ENCODE measurements at places on chromosomes 3 and 15.

DNA sequence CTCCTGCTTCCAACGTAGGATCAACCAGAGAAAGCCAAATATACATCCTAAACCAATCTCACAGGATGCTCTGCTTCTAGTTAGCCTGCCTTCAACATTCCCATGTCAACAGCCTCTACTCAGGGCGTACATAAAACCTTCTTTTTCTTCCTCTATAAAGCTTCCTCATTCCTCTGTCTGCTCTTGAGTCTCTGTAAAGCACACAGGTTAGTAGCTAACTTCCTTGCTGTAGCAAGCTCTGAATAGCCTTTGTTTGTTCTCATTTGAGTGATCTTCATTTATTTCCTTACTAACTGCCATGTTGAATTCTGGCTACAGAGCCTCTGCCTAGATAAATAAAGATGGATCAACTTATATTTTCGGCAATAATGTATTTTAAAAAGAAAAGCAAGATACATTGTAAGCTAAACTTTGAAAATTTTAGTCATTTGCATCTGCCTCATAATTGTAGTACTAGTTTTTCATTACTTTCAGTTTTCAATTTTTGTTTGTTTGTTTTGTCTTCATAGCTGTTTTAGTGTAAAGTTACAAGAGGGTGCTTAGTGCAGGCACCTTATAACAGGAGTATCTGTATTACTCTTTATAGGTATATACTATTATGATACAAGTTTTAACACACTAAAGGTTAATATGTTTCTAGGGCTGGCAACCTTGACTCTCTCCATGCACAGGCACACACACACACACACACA lies 498.2 kb downstream of the PYDC2 start:
- no peak for DNase-seq

DNA sequence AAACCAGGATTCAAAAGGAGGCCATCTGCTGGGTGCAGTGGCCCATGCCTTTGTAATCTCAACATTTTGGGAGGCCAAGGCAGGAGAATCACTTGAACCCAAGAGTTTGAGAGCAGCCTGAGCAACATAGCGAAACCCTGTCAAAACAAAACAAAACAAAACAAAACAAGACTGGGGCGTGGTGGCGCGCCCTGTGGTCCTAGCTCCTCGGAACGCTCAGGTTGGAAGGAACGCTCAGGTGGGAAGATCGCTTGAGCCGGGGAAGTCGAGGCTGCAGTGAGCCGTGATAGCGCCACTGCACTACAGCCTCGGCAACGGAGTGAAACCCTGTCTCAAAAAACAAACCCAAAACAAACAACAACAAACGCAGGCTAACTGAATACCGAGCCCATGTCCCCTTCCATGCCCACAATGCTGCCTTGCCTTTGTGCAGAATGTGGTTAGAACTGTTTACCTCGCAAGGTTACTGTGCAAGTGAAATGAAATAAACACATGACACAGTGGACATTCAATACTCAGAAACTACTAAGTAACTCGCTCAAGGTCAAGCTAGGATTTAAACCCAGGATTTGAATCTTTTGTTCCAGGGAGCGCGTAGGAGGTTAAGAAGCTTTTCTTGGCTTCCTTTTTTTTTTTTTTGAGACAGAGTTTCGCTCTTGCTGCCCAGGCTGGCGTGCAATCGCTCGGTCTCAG lies 766 bp upstream of the EMC4 start:
- DNase-seq: no peak

- DNase-seq: no peak
Observed at GRCh38 chr15:35665896-35666536, 120.1 kb upstream of the DPH6 start.

DNA sequence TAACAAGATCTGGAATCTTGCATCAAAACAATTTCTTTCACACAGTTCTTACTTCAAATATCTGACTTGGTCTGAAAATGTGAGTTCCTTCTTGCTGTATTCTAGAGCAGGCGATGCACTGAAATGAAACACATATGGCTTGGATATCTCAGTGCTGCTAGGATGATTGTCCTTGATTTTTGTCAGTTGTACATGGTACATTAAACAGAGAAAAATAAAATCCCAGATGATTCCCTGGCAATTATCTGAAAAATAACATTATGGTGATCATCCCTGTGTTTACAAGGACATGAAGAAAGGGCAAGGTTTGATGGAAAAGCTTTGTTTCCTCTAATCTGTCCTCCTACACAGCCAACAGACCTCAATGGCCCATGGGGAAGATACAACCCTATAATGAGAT lies 10.6 kb downstream of the LMCD1 start:
- no peak for DNase-seq

GRCh38 chr3:72317491-72317890 lies 530.8 kb downstream of the SHQ1 start:
- DNase-seq: peak; percentile 41

GRCh38 chr15:98896002-98896721 lies 111.4 kb downstream of the PGPEP1L start:
- no peak for DNase-seq

DNA sequence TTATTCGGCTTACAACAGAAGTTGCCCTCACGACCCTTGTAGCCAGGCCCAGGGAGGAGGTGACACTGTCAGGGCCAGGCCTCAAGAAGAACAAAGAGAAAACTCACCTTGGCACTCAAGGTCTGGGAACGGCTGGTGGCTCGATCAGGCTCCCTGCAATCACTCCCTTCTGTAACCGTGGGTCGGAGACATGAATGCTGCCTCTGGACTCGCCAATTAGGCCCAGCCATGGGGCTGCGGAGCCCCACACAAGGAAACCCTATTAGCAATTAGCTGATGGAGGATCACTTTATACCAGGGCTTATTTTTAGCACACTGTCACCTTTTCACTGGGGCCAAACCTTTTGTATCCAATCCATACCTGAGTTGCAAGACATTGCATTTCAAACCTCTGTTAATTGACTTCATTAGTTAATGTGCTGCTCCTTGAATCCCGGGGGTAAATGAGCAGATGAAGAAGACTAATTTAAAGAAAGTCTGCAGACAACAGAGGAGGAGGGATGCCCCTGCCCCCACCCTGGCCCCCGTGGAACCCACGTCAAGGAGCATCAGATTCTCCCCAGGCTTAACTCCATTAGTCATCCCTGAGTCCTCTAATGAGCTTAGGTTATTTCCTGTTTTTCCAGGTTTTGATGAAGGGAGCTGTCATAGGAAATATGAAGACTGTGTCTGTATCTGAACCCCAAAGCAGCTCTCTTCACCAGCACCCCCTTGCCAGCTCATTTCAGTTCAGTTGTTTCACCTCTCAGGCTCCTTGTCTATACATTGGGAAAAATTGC lies 255.3 kb downstream of the RORA start:
- DNase-seq: no peak

DNA sequence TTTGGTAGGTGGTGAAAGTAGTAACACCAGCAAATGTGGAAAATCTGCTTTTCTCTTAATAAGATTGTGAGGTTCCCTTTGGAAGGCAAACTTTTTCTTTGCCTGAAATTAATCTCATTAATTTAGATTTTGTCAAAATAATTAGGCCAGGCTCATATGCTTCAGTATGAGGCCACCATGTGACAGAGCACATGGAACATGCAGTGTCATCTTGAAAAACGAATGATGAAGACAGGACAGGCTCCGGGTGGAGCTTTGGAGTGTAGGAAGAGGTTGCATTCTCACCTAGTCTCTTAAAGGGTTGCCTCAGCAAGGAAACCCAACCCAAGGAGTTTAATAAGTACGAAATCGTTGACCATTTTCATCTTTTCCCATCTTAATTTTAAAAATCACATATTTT lies 18.6 kb upstream of the LZTFL1 start:
- no peak for DNase-seq

GRCh38 chr15:78438619-78439285 lies 736 bp downstream of the IREB2 start:
- no peak for DNase-seq

DNA sequence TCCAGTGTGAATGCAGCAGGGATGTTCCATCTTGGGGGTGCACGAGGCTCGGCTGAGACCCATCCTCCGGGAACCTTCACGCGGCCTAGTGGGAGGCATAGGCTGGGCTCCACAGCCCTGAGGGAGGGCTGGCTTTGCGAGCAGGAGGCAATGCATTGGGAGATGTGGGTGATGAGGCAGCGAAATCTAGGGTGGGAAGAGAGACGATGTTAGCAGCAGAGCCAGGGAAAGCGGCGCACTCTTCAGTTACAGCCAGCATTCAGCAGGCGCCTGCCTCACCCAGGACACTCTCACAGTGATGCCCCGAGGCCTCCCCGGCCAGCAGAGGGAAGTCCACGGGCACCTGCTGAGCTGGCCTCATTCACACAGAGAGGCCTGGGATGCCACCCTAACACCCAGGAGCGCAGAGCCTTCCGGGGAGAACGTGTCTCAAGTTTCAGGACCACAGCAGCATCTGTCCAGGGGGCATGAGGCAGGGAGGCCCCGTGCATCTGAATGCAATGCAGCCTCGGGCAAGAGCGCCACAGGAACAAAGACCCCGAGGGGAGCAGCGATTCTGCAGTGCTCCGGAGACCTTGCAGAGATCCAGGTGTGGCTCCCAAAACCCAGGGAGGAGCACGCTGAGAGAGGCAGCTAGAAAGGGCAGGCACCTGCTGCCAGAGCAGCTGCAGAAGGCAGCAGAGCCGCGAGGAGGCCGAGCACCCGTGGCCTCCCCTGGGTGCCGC lies 102.4 kb downstream of the NUP210 start:
- no peak for DNase-seq

DNA sequence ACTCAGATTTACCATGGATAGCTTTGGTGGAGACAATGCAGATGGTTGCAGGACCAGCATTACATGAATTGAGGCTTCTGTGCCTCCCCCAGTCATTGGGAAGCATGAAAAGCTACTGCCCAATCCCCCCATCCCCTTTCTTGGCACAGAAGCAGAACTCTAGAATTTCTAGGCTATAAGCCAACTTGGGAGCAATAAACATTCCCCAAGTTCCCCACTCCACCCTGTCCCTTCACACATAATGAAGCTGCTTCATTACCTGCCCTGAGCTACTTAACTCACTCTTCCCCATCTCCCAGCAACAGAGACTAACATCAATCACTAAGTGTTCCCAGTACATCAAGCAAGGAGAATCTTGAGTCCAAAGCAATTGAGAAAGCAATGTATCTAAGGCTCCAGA lies 164.5 kb downstream of the RORA start:
- DNase-seq: no peak

Data from T47D (cell line).